ENCODE measurements at places on chromosomes 5 and 9.

DNA sequence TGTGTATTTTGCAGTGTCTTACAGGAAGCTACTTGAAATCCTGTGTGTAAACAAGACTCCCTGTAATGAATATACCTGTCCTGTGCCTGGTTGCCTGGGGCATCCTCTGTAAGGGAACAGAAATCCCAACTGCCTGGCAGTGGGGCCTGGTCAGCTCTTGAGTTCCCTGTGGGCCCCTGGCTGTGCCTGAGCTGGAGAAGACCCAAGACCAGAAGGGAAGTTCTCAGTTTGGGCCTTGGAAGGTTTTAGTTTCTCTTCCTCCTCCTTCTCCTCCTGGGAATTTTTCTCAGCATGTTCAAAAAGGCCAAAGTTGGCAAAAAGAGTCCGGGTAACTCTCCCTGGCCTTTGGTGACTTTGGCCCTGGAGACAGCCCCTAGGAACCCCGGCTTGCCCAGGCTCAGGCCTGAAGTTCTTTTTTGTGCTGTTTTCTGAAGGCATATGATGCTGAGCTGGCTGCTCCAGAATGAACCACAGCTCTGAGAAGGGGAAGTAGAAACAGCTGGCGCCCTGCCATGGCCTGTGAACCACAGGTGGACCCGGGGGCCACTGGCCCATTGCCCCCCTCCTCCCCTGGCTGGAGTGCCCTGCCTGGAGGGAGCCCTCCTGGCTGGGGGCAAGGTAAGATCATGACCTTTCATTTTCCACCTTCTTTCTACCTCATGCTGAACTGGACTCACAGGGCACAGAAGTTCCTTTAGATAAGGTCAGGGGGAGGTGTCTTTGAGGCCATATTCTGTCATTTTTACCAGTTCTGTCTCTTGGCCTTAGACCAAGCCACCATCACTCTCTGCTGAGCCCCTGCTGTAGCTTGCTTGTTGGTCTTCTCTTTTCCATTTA is 5.8 kb downstream of the TMEM268 start:
- DNase-seq, result no peak

DNA sequence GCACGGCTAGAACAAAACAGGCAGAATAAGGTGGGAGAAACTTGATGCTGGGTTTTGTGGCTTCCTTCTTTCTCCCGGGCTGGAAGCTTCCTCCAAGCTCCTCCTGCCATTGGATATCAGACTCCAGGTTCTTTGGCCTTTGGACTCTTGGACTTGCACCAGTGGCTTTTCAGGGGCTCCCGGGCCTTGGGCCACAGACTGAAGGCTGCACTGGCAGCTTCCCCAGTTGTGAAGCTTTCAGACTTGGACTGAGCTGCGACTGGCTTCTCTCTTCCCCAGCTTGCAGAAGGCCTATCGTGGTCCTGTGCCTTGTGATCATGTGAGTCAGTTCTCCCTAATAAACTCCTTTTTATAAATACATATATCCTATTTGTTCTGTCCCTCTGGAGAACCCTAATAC is 364.4 kb downstream of the DNAH5 start:
- no peak for DNase-seq

DNA sequence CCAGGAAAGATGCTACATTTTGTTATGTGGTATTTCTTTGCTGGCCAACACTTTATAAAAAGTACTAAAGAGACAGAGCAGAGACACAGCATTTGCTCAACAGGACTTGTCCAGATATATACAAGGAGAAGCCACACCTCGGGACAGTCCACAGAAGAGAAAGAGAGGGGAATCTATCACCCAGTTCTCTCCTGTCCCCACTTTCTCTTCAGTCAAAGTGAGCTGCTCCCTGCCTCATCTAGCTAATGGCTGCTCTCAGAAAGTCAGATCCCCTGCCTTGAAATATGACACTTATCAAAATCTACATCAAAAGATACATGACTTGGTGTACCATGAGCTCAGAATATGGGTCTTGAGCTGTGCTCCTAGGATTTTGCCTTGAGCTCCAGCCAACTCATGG is 86.7 kb upstream of the SPDL1 start:
- DNase-seq, result no peak

DNA sequence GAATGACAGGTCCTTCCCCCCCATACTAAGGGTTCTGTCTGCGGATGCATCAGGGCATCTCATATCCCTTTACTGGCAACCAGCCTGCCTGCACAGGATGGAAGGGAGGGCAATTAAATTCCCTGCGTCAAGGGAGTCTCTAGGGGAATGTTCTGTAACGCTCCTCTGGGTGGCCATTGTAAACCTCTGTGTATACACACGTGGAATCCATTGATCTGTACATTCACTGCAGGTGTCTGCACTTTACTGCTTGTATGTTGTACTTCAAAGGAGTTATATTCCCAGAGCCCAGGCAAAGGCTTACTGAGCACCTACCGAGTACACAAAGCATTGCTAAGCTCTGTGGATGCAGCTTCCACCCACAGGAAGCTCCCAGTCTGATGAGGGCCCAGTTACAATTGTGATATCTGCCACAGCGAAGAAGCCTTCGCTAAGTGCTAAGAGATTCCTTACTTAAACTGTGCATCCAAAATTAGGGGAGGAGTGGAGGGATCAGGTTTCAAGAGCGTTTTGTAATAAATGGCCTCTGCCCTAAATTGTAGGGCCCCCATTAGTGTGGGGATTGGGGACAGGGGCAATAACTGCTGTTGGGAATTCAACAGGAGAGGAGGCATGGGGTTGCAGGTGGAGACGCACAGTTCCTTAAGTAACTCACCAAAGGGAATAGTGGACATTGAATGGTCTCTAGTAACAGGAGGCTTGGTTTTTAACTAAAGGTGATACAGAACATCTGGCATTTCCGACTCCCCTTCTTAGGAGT is 1.5 kb upstream of the RETREG1 start:
- no peak for DNase-seq

- no peak for DNase-seq
These were observed 14.6 kb upstream of the COL15A1 start for GRCh38 chr9:98929071-98929470.

DNA sequence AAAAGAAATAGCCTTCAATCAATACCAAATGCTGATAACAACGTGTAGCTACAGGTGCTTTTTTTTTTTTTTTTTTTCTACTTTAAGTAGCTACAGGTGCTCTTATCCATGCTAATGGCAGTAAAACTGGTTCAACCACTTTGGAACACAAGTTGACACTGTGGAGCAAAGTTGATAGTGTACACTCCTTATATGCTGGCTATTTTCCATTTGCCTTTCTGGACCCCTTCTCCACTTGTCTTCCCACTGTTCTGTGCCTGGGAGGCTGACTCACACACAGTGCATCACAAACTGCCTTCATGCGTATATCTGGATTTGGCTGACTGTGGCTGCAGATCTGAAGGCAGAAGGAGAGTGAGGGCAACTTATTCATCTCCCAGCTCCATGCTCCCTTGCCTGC is 247.9 kb downstream of the MSX2 start:
- no peak for DNase-seq

- DNase-seq, result no peak
These were observed 101.7 kb downstream of the GDNF start for GRCh38 chr5:37738057-37738691.

DNA sequence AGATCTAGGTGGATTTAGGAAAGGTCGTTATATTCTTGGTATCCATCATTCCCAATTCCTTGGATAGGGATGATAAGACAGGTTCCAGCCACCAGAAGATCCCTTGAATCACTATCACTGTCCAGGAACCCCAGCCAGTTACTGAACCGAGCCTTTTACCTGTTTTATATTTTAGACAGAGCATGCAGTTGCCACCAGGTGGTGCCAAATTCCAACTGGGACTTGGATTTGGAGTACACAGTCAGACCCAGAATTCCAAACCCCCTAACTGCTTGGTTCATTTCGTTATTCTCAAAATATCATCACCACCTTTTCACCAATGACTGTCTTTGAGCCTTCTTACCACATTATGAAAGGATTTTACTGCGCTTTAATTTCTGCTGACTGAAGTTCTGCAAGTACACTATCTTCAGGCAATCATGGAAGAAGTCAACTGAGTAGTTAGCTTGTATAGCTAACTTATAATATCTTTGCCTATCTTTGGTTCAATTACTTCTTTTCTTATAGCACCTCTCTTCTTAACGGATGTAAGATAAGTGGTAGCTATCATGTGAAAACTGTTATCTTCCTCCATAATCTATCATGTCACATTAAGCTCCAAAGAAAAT is 191.8 kb downstream of the PRR16 start:
- DNase-seq, result no peak

DNA sequence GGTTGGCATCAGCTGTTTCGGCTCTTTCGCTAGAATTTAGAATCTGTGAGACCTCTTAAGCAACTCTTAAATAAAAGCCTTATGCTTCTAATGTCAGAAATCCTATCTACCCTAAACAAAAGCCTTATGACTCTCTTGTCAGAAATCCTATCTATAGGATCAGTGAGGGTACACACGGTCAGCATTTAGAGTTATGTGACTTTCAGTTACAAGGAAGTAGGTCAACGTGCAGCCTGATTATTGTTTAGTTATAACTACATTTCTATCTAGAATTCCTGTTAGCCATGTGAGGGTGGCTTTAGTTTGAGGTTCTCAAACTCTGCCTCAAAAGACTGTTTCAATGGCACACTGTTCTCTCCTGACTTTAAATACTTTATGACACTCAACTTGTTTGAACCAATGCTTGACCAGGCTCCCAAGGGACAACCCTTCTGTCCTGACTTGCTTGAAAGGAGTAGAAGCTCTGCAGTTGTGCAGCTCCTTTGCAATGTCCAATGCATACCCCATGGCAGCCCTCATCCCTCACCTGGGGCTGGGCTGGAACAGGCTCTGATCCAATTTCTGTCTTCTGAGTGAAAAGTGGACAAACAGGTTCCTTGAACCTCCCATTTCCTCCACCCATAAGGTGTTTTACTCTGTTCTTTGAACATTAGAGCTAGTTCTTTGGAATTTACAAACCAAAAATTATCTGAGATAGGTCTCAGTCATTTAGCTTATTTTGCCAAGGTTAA is 251.6 kb upstream of the PIK3R1 start:
- DNase-seq, result no peak

- no peak for DNase-seq
These were observed 12.8 kb downstream of the PDCL start for GRCh38 chr9:122815544-122815943.

DNA sequence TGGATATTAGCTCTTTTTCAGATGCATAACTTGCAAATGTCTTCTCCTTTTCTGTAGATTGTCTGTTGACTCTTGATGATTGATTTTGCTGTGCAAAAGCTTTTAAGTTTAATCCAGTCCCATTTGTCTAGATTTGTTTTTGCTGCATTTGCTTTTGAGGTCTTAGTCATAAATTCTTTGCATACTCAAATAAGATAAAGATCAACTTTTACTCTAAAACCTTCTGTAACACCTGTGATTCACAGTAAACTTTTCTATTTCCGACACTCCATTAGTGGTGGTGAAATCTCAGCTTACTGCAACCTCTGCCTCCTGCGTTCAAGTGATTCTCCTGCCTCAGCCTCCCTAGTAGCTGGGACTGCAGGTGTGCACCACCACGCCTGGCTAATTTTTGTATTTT is 239.0 kb upstream of the ST8SIA4 start:
- no peak for DNase-seq

DNA sequence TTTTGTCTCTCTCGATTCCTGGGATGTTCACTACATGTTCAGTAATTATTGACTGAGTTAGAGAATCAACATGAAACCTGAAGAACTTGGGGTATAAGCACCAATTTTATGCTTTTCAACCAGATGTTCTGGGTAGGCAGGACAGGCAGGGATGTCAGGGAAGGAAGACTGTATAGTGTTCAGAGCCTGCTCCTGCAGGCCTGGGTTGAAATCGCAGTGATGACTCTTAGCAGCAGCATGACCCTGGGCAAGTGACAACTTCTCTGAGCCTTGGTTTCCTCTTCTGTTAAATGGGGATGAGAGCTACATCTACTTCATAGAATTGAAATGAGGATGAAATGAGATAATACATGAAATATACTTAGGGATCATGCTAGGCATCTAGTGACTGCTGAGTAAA is 29.7 kb upstream of the PANK3 start:
- DNase-seq, result no peak

GRCh38 chr5:67617051-67617450 is 420.5 kb upstream of the CD180 start:
- DNase-seq, result no peak

- no peak for DNase-seq
These were observed at the start of gene COL23A1 for GRCh38 chr5:178590141-178590923. COL23A1 (minus strand) TSS chr5:178590393.

- no peak for DNase-seq
These were observed 116.0 kb downstream of the MLLT3 start for GRCh38 chr9:20506099-20506900.

GRCh38 chr9:113302792-113303418 is at the start of gene RNF183:
RNF183 (minus strand) TSS chr9:113303376; CDS start chr9:113298184, 5,192 bp downstream.
- DNase-seq, result no peak

DNA sequence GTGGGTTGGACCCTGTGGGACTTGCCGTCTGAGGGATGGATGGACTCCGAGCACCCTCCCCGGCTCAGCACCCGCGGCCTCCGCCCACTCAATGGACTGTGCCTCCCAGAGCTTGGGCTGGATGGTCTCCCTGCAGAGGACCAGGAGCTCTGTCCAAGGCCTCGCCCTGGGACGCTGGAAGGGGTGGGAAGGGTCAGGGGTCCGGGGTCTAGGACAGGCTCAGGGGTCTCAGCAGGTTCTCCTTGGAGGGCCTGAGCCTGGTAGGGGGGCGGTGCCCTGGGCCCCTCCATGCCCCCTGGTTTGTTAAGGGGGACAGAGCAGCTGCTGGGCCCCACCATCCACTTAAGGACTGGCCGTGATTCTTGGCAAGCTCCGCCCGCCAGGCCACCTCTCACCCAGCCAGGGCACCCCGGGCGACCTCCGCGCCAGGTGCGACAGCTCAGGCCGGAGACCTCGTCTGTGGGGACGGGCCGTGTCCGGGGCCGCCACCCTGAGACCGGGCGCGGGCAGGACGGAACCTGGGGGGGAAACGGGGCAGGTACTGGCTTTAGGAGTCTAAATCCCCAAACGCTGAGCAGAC is 29.2 kb downstream of the EXOC3 start:
- DNase-seq, result peak; percentile 14

GRCh38 chr9:80946496-80947170 is 742.7 kb downstream of the TLE1 start:
- DNase-seq, result no peak

- DNase-seq, result no peak
These were observed 362.7 kb upstream of the SLC30A5 start for GRCh38 chr5:68730979-68731654.

GRCh38 chr5:102958481-102959011 is 161.4 kb downstream of the GIN1 start:
- no peak for DNase-seq

- no peak for DNase-seq
These were observed 46.2 kb downstream of the LHFPL2 start for GRCh38 chr5:78602400-78602799.

GRCh38 chr5:160263326-160263855 is 34.1 kb downstream of the FABP6 start:
- DNase-seq, result no peak

DNA sequence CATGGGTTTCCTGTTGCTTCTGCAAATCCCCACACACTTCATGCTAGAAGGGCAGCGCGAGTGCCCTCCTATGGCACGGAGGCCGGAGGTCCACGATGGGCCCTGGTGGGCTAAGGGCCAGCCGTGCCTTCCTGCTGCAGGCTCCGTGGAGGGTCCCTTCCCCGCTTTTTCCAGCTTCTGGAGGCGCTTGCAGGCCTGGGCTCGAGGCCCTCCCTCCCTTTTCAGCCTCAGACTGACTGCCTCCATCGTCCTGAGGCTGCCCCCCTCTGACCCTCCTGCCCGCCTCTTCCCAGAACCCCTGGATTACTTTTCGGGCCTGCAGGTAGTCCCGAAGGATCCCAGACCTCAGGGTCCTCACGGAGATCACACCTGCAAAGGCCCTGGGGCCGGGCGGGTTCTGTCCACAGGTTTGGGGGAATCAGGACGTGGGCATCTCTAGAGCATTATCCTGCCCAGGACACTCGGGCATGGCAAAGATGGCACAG is 3.2 kb upstream of the TERT start:
- no peak for DNase-seq
